ENCODE measurements at places on chromosomes 3 and 15.

DNA sequence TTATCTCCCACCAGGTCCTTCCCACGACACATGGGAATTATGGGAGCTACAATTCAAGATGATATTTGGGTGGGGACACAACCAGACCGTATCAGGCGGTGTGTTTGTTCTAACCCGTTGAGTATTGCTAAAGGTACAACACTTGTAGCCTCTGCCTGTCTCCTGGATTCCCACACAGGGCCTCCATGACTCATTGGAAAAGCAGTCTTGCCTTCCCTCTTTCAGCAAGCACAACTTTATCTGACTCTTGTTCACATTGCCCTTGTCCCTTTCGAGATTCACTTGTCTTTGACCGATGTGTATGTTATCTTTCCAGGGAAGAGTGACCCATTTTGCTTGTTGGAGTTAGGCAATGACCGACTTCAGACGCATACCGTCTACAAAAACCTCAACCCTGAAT, 152.3 kb downstream of the MCTP2 start:
- DNase-seq = no peak

GRCh38 chr15:34014556-34014955, 24.4 kb downstream of the AVEN start:
- DNase-seq = no peak

- DNase-seq = no peak
Observed at GRCh38 chr3:53682807-53683206, 163.4 kb downstream of the CHDH start.

- DNase-seq = no peak
Observed at GRCh38 chr3:159831466-159831865, 157.2 kb upstream of the IL12A start.

Measured in frontal cortex (tissue), 4 donors.